ENCODE measurements at places on chromosomes 13 and 19. TPM values are rescaled to one million over a fixed set of nuclear protein-coding genes. Genes with fewer than 3 reads are reported as not detected.
A peak's percentile ranks its signal among the peaks of the same experiment; 100 is the strongest.

GRCh38 chr13:23848646-23849141 lies 40.5 kb downstream of the MIPEP start:
- DNase-seq: no peak

GRCh38 chr19:6802336-6803035 lies 30.0 kb downstream of the VAV1 start:
- peak; percentile 91 for DNase-seq

GRCh38 chr19:495402-496111 lies 729 bp upstream of the MADCAM1 start:
- DNase-seq: peak; percentile 67

GRCh38 chr19:47601180-47601904 lies 7.6 kb upstream of the BICRA start:
- peak; percentile 27 for DNase-seq

The CYP4F2 gene
- total RNA-seq: 0.18 TPM

The SLC15A1 gene
- not detected for total RNA-seq

The CNFN gene
- not detected for total RNA-seq
